GM13977 (cell line): ENCODE measurements at places on chromosomes 2 and 18.

DNA sequence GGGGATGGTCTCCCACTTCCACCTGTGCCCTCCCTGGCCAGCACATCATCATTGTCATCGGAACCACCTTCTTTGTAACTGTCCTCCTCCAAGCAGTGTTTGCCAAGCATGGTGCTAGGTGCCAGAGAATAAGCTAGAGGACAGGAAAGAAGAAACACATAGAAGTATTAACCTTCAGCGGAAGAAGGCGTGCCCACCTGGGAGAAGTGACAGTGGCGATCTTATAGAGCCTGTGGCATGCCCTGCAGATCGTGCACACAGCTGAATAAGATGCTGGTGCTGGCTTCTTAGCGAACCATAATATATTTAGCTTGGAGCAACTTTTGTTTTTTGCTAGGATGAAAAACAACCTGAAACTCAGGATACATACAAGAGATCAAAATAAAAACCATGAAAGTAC lies 148.0 kb downstream of the FAM210A start:
- DNase-seq = no peak

DNA sequence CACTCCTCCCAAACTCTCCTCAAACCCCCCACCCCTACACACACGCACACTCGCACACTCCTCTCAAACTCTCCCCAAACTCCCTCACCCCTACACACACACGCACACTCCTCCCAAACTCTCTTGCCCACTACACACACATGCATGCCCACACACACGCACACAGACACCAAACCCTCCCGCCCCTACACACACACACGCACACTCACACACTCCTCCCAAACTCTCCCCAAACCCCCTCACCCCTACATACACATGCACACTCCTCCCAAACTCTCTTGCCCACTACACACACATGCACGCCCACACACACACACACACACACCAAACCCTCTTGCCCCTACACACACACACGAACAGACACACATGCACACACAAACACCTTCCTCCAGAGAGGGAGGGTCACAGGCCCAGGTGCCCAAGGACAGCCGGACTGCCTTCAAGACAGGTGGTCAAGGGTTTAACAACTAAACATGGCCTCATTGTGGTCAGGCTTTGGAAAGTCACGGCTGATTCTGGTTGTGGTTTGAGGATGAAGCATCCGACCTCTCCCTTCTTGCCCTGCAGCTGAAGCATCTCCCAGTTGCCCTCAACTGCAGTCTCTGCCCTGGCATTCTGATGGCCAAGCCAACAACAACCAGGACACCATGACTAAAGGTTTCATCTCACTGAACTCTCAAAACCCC lies 72.3 kb upstream of the SNTG2 start:
- DNase-seq = no peak

DNA sequence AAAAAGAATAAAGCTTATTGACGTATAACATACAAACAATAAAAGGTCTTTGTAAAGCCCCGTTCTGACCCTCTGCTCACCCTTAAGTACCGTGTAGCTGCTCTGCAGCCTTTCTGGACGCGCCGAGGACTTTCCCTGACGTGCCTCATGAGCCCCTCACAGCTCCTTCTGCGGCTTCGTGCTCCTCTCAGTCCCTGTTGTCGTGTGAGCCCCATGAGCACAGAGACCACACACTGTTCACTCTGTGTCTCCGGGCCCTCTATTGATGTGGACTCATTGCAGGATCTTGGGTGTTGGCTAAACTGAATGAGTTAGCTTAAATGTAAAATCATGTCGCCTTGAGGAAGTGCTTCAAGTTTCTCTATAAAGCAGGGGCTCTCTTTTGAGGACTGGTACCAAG lies 43.6 kb upstream of the INHBB start:
- DNase-seq = no peak

DNA sequence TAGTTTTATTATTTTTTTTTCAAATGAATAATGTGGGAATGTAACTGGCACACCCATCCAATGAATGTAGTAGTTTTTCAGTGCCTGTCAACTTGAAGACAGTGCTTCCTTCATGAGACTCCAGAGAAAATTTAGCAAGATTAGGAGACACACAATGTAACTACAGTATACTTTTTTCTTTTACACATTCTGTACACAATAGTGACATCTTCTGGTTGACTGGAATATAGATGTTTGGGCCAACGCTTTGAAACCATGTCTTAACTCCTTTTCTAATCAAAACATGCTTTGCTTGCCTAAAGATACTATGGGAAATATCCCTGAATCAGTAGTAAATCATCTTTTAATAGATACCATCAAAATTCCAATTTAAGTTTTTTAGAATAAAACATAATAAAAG lies 229.5 kb upstream of the ZC3H15 start:
- DNase-seq = peak; percentile 12
